ENCODE measurements at places on chromosomes 4 and X.

GRCh38 chrX:131216828-131217227 lies 72.3 kb downstream of the IGSF1 start:
- no peak for DNase-seq

GRCh38 chr4:67019686-67020437 lies 525.4 kb downstream of the CENPC start:
- no peak for DNase-seq

GRCh38 chrX:153583433-153583832 lies 15.5 kb downstream of the CCNQ start:
- DNase-seq, result no peak

DNA sequence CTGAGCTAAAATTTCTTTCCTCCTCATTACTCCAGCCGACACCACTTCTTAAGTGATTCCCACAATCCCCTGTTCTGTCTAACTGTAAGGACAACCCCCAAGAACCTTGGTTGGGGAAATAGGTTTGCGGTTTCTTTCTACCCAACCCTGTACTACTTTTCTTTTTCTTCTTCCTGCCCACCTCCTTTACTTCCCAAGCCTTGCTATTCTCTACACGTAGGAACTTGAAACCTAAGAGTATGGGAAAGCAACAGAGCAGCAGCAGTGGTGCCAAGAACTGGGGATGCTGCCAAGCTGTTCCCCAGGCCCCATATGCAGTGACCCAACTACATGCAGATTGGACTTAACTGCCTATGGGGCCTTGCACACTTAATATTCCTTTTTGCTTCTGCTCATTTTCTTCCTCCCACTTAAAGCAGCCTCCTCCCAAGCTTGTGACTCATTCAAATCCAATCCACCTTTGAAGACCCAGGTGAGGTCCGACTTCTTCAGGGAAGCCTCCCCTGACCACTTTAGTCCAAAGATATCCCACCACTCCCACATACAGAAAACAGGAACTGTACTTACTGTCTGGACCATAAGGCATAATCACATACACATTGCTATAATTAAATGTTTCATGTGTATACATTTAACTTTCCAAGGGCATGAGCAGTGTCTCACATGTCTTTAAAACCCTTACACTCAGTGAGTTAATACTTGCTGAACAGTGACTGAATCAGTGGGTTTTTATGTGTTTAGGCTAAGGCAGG lies 1.7 kb downstream of the FAM120C start:
- no peak for DNase-seq

- DNase-seq, result no peak
Observed at GRCh38 chr4:171993247-171993646, 180.0 kb downstream of the GALNTL6 start.

GRCh38 chr4:98260579-98261404 lies at the start of gene RAP1GDS1:
RAP1GDS1 (plus strand) TSS chr4:98261384; CDS start chr4:98261566, 182 bp downstream.
- peak; percentile 90 for DNase-seq

GRCh38 chrX:19743386-19743785 lies 144.0 kb downstream of the SH3KBP1 start:
- no peak for DNase-seq

GRCh38 chr4:87151730-87152129 lies 68.7 kb downstream of the KLHL8 start:
- DNase-seq, result peak; percentile 8

DNA sequence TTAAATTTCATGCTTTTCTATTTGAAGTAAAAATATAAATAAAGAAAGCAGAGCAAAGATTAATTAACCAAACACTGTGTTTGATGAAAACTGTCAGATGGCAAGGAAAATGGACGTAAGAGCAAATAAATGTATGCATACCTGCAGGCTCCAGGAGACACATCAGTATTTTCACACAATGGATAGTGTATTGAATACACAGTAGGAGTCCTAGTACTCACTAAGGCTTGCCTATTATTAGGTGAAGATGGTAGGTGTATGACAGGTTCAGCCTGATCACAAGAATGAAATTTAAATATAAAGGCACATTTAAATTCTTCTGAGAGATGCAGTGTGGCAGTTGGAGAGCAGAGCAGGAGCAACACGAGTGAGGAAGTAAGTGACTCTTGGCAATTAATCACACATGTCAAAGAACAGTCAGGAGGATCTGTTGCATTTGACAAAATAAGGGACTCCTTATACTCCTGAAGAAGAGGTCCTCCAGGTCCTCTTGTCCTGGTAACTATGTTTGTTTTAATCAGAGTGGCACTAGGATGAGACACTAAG lies 106.0 kb upstream of the NDST4 start:
- no peak for DNase-seq

- no peak for DNase-seq
Observed at GRCh38 chrX:19647159-19647558, 131.9 kb upstream of the MAP3K15 start.

- no peak for DNase-seq
Observed at GRCh38 chr4:88791274-88791673, 93.6 kb upstream of the NAP1L5 start.

- no peak for DNase-seq
Observed at GRCh38 chrX:10350221-10350620, 193.4 kb downstream of the CLCN4 start.

DNA sequence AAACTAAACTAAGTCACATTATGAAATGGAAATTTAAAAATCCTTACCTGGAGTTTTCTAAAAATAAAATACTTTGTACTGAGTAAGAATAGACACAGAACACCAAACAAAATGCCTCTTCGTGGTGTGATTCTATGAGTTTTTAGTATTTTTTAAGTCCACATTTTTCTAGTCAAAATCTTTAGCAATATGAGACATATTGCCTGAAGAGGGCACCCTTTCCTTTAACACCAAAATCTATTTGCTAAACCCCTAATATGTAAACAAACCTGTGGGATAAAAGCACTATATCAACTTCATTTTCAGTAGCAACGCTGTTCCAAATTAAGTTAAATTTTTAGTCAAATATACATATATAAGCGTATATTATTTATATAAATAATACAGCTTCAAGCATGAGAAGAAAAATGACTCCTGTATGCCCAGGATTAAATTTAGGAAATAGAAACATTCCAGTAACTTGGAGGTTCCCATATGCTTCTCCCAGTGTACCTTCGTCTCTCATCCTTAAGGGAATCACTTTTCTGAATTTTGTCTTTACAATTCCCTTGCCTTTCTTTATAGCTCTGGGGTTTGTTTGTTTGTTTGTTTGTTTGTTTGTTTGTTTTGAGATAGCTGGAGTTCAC lies 23.0 kb upstream of the PGM2 start:
- DNase-seq, result peak; percentile 45

- DNase-seq, result peak; percentile 2
Observed at GRCh38 chr4:137861682-137862081, 329.4 kb upstream of the PCDH18 start.

- no peak for DNase-seq
Observed at GRCh38 chrX:10230222-10230621, 73.4 kb downstream of the CLCN4 start.

DNA sequence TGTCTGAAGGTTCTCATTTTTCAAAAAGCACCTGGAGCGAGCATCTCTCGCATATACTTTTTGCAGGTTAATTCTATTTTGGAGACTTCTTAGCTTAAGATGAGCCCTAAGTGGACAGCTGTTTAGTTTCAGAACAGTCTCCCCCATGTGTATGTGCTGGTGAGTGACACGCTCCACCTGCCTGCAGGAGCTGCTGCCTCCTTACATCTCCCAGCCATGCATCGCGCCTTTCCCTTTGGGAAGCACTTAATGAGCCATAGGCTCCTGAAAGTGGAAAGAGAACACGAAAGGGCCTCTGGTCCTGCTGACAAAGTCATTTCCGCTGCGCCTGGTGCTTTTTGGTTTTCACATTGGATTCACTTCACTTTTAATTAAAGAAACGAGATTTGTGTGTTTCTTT lies 56.1 kb downstream of the TRIML2 start:
- no peak for DNase-seq

GRCh38 chr4:172497321-172497720 lies 671.3 kb upstream of the GALNT7 start:
- no peak for DNase-seq

GRCh38 chrX:107861056-107861455 lies 35.4 kb downstream of the MID2 start:
- no peak for DNase-seq

GRCh38 chrX:85964744-85965143 lies 82.6 kb downstream of the CHM start:
- no peak for DNase-seq

DNA sequence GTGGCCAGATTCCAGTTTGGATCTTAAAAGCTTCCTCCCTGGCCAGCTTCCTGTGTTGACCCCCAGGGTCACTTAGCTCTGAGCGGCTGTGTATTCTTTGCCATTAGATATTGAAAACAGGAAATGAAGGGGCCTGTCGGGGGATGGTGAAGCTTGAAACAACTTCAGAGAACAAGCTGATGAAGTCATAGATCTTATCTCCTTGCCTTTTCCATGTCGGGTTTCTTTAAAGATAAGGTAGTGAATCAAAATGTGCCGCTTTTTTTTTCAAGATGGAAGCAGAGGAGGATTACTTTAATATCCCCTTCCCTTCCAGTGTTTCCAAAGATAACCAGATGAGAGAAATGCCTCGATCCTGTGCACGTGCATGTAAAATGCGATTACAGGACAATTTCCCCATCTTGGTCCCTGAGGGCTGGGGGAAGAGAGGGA lies 508.5 kb downstream of the MID1IP1 start:
- DNase-seq, result no peak

- DNase-seq, result no peak
Observed at GRCh38 chr4:27027428-27027827, 166.8 kb downstream of the STIM2 start.

- DNase-seq, result no peak
Observed at GRCh38 chrX:13059637-13060499, 15.4 kb upstream of the FAM9C start.

DNA sequence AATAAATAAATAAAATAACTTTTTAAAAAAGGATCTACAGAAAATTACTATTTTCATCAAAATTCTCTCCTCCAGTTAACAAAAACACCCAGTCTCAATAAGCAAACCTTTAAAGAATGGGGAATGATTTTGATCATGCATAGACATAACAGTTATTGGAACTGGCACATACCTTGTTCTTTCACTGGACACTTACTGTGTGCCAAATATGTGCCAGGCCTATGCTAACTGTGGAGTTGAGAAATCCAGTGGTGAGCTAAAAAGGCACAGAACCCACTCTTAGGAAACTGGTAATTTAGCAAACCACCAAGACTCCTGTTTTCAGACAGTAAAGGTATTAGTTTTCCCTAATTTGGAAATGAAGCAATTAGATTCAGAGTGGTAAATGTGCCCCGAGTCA lies 39.1 kb downstream of the CLOCK start:
- no peak for DNase-seq

DNA sequence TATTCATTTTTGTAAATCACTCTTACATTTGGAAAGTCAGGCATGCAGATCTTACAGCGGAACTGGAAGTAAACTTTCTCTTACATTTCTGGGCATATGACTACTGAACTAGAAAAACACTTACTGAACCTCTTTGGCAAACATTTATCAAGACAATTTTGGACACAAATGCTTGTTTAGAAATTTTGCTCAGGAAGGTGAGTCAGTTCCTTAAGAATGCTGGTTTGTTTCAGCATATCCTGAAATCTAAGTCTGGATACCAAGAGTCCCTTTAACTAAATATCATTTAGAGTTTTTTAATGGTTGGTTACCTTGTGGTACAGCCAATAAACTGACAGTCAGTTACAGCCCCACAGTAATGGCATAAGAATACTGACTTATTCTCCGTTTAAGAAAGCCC lies 15.0 kb downstream of the SHISA3 start:
- DNase-seq, result peak; percentile 2

- no peak for DNase-seq
Observed at GRCh38 chrX:2521927-2522386, 21.2 kb upstream of the DHRSX start.

- DNase-seq, result no peak
Observed at GRCh38 chrX:53321943-53322497, 40.6 kb upstream of the IQSEC2 start.

DNA sequence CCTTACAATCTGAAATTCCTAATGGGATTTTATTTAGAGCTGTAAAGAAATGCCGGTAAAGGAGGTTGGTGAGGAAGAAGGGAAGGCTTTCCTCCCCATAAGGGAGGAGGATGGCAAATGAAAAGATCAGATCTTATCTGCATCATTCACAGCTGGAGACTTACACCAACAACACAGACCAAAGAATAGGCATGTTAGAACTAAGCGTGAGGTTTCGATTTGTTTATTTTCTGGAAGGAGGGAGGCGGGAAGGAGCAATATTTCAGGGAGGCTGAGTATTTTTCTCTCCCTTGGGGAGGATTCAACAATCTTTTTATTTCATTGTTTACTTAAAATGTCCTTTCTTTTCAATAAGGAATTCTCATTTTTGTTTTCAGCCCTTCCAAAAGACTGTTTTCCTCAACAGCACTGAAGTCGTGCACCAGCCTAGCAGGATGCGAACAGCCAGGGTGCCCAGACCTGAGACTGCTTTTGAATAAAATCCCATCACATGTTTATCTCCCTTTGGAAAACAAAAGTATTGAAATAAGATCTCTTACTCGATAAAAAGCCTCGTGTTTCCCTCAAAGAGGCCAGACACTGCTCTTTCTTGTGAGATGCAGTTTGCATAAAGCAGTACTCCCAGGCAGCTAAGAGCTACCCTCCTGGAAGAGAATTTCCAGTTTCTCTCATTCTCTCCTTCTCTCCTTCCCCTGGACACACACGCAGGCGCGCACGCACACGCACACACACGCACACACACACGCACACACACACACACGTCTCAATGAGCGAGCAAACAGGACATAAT lies 236.1 kb downstream of the MGST2 start:
- DNase-seq, result no peak

GRCh38 chr4:18878561-18878960 lies 857.0 kb upstream of the LCORL start:
- DNase-seq, result no peak
